ENCODE measurements at places on chromosomes 7 and 10.

DNA sequence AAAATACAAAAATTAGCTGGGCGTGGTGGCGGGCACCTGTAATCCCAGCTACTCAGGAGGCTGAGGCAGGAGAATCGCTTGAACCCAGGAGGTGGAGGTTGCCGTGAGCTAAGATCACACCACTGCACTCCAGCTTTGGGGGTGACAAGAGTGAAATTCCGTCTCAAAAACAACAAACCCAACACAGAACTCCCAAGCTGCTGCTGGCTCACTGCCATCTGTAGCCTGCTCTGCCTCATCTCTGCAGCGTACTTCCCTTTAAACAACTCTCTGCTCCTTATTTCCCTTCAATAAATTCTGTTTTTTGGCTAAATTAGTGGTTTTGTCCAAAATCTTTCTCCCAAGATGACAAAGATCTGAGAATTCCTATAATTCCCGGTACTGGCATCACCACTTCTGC, 189.2 kb upstream of the GALNT17 start:
- DNase-seq = no peak

- DNase-seq = no peak
These were observed 28.6 kb downstream of the LSMEM1 start for GRCh38 chr7:112509402-112509801.

GRCh38 chr7:50448823-50449222, 1.3 kb downstream of the FIGNL1 start:
- DNase-seq = no peak

DNA sequence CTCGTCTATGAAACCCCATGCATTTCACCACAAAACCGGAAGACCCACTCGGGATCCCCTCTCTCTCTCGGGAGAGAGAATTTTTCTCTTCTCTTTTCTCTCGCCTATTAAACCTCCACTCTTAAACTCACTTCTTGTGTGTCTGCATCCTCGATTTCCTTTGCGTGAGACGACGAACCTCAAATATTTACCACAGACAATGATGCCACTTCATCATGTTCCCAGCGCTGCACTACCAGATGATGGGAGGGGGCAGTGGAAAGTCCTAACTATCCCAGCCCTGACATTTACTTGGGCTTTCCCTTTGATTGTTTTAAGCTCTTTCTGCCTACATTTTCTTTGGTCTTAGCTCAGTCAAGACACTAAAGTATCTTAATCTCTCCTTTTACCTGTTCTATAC, 906.7 kb downstream of the GRID1 start:
- no peak for DNase-seq

- DNase-seq = peak; percentile 30
These were observed 81.1 kb downstream of the ZMIZ1 start for GRCh38 chr10:79149662-79150443.

- DNase-seq = no peak
These were observed 17.8 kb downstream of the MET start for GRCh38 chr7:116689790-116690259.

DNA sequence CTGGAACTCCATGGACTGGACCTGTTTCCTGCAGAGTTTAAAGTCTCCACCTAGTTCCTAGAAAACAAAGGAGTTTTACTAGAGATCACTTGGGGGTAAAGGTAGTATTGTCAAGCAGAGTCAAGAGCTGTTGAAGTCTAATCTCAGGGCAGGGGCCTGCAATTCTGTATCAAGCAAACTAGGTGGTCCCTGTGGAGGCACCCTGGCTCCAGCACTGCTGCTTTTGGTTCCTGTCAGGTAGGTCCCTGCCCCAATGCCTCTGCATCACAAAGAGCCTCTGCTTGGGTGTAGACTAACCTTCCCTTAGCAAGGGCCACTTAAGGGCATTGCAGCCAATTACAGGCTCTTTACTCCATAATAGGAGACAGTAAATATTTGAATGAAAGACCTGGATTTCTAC, 22.5 kb downstream of the ZSCAN25 start:
- no peak for DNase-seq
